ENCODE measurements at places on chromosomes 4 and X.
A peak's percentile ranks its signal among the peaks of the same experiment; 100 is the strongest.

DNA sequence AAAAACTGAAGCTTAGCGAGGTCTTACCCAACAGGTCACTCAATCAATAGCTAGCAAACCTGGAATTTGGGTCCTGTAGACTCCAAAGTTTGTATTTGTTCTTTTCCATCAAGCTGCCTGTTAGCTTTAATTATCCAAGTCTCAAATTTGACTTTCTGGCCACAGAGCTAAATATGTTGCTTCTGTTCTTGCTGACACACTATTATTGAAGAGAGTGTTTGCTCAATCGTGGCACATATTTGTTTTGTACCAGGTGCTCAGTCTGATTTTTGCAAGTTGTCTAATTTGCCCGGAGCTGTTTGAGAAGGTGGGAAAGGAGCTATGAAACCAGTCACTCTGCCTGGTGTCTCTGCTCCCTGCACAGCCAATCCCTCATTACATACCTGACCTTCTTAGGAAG lies 41.7 kb upstream of the FRMD7 start:
- peak; percentile 15 for DNase-seq

DNA sequence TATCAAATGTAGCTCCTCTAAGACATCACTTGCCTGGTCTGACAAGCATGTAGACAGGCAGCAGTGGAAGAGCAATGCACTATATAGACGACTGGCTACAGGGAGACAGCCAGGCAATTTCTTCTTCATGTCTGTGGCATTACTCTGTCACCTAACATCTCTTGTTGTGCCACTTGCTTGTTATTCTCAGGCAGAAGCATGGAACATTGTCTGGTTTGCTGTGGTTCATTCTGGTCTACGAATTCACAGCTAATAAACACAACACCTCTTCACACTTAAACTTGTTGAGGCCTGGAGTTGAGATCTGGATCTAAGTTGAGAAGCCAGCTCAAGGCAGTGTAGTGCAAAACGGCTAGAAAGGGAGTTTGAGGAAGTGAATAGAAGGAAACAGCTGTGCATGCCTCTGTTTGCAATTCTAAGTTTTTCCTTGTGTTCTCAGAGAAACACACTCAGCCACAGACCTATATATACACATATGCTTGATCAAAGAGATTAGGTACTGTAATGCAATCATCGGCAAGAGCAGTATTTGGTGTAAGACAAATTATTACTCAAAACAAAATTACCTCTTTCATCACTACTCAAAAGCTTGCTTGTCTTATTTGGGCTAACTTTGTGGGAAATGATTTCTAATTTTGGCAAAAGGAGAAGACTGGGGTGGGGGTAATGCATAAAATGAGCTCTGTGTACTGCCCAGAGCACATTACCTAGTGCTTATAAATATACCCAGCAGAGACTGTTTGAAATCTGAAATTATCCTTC lies 243.8 kb downstream of the PPP3CA start:
- DNase-seq = no peak

DNA sequence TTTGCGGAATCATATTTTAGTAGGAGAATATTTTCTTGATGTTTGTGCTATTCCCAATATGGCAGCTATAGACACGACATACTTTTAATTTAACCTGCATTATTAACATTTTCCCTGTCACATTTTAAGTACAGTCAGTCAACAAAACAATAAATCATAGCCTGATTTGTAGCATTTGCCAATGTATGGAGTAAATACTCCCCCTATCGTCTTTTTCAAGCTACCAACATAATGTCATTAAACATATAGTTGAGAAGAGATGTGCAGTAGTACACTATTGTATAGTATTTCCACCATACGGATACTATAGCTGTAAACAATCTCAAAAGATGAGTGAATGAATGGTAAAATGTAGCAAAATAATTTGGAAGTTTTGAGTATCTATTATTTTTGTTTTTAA lies 303.7 kb upstream of the MAGEB2 start:
- DNase-seq = no peak

GRCh38 chrX:27767387-27767786 lies 40.4 kb upstream of the MAGEB10 start:
- DNase-seq = no peak

GRCh38 chr4:81682492-81682891 lies 210.8 kb upstream of the RASGEF1B start:
- DNase-seq = no peak

DNA sequence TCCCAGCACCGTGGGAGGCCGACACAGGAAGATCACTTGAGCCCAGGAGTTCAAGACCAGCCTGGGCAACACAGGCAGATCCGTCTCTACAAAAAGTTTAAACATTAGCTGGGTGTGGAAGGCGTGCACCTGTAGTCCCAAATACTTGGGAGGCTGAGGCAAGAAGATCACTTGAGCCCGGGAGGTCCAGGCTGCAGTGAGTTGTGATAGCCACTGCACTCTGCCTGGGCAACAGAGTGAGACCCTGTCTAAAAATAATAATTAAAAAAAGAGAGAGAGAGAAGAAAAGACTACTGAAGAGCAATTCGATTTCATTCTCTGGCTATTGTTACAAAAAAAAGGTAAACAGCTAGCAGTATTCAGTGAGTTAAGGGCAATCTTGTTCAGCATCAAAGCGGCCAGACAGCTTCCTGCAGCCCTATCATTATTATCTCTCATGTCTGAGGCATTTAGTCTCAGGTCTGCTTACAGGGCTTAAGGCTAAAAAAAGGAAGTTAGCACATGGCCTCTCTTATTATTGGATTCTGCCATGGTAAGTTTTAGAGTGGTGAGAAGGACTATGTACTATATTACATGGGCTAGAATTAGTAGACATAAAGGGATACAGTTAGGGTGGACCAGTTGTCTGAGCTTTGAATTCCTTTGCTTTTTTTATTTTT lies 37.9 kb downstream of the ARHGEF6 start:
- no peak for DNase-seq

DNA sequence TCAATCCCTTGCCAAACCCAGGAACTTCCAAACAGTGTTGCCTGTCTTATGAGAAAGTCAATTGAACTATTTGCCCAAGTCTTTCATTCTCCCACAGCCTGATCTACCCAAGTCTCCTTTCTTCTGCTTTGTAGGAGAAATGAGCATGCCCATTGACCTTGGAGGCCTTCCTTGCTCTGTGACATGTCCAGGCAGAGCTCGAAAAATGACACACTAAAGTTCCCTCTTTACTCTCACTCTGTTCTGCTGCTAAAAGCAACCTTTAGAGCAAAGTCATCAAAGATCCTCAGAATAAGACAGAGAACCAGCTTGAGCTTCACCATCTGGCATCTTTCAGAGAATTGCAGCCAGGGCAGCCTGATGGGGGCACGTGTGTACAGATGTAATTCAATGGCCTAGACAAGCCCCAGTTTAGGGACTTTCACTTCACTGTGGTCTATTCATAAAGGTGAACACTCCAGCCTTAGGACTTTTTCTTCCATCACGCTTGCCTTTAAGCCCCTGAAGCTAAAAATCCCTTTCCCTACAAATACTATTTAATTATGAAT lies 136.4 kb downstream of the AMELX start:
- no peak for DNase-seq

DNA sequence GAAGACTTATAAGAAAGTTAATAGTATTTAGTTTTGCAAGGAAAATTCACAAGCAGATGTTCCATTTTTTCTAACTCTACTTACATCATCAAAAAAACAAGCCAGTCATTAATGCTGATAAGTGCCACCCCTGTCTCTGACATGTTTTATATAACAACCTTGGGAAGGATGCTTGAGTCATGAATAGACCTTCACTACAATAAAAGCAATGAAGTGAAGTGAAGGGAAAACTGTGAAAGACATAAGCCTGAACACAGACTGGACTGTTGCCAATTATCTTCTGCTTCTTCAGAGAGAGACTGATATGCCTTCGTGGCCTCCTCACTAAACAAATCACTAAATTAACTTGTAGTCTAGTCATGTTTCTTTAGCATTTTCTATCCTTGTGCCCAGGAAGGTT lies 353.2 kb downstream of the PDHA2 start:
- no peak for DNase-seq

- DNase-seq = no peak
These were observed 191.0 kb downstream of the SLC7A11 start for GRCh38 chr4:138051157-138051556.

DNA sequence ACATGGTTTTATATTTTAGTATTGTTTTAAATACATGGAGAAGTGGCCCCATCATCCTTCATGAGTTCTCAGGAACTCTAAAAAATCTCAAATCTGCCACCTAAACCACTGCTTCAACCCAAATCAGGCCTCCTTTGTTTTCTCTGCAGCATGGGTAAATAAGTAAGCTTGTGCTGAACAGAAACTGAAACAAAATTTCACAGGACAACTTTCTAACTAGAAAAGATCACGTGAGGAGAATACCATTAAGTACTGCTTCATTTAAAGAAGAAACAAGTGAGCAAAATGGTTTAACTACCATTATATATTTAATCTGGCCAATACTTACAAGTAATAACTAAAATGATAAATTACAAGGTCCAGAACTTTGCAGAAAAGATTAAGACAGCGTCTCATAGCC lies 2.5 kb downstream of the ARAP2 start:
- DNase-seq = no peak

- DNase-seq = no peak
These were observed 324.0 kb downstream of the STPG2 start for GRCh38 chr4:97819294-97819693.

DNA sequence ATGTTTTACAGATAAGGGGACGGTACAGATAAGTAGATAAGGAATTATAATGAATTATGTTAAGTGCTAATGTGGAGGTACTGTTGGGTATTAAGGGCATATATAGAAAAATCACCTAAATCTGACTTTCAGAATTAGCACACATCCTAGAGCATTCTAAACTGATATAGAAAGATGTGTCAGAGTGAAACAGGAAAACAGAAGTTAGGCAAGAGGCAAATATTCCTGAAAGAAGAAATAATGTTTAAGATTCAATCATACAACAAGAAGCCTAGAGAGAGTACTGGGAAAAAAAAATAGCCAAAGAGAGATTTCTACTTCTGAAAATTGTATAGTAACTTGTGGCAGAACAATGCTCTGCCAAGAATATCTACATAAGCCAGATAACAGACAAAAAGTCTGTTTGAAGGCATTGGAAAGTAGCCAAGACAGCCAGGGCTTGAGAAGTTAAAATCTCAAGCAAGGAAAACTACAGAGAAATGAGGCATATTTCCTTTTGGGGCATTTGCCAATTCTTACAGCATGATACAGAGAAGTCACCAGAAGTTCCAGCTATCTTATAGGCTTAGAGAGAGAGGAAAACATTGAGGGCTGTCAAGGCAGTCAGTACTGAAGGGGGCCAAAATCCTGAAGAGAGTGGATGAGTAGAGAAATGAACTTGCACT lies 646.0 kb downstream of the RPA4 start:
- no peak for DNase-seq

- DNase-seq = no peak
These were observed 23.8 kb downstream of the NWD2 start for GRCh38 chr4:37268319-37268718.

- no peak for DNase-seq
These were observed 112.2 kb downstream of the BCOR start for GRCh38 chrX:39985551-39985950.

GRCh38 chrX:115023811-115024210 lies 6.4 kb upstream of the IL13RA2 start:
- DNase-seq = no peak

DNA sequence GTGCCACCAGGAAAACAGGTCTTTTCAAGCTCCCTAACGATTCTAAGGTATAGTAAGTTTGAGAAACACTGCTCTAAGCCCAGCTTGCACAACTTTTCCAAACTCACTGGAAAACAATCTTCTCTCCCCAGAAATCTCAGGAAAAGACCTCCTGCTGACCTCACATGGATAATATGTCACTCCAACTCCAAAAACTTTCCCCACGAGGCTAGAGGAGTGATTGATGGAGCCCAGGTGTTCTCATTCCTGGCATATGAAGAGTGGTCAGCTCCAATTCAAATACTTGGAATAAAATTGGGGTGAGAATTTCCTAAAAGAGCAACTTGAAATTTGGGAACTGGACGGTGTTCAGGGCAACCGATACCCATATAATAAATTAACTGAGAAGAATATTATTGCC lies 299.9 kb downstream of the PPP4R3C start:
- no peak for DNase-seq

GRCh38 chr4:52585379-52585778 lies 73.7 kb downstream of the USP46 start:
- DNase-seq = no peak

- no peak for DNase-seq
These were observed 263.1 kb downstream of the SPRY1 start for GRCh38 chr4:123659730-123660129.

- no peak for DNase-seq
These were observed 25.0 kb upstream of the GJB1 start for GRCh38 chrX:71198066-71198465.

DNA sequence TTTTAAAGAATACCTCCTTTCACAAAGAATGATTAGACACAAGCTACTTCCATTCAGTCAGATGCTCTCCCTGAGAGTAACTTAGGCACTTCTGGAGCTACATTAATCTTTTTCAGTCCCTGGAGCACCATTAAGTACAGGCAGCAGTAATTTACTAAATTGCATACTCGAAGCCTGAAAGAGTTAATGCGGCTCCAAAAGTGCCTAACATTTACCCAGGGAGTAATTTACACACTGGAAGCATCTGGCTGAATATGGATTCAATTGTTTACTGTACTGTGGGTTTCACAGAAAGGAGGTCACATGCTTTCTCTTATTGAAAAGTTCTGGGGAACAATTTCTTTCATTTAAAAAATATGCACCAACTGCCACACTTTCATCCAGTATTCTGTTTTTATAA lies 260.8 kb upstream of the TENM3 start:
- no peak for DNase-seq

DNA sequence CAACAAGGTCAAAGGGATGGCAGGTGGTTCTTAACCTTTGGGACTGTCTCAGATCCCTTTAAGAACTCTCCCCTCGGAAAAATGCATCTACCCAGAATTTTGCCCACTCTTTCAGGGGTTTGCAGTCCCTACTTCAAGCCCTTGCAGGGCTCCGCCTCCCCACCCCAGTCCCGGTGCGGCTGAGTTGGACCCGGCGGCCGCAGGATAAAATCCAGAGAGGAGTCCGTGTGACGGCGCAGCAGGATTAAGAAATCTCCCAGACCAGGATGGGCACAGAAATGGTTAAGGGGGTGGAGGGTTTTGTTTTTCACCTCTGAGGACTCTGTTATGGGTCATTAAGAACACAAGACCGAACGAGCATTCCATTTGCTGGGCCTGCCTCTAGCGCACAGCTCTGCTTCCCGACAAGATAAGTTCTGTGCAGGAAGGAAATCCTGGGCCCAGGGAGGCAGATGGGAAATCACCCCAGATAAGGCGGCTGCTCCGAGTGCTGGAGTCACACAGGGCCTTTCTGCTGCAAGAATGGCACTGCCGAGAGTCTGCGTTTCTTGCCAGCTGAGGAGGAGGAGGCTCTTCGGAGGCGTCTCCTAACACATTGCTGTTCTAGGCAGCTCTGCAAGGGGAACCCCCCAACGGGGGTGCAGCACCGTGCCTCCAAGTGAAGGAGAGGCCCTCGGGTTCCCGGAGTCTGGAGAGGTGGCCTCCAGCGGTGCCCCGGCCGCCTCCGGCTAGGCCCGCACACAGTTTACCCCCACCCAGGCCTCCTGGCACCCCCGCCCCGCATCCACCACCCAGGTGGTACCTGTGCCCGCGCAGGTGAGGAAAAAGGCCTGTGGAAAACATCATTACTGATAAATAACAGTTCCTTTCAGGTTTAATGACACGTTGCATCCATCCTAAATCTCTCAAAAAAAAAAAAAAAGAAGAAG lies 277.6 kb downstream of the BCOR start:
- DNase-seq = no peak
